NCI-H510A (cell line): ENCODE measurements at places on chromosomes 11 and 22.

GRCh38 chr11:33874910-33875490 lies 16.9 kb downstream of the LMO2 start:
- DNase-seq, result no peak

DNA sequence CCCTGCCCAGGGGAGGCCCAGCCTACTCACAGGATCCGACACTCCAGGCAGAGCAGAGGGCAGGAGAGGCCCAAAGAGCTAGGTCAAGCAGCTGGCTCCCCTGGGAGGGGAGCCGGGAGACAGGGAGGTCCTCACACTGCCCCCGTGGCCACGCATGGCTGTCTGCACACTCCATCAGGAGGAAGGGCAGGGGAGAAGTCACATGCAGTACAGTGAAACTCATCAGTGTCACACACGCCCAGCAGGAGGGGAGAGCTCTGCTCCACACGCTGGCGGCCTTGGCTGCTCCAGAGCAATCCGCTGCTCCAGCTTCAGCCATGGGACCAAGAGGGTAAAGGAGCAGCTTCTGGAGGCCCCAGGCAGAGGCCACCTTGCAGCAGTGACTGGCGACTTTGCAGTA lies 14.3 kb downstream of the TCIRG1 start:
- DNase-seq, result no peak

GRCh38 chr11:116560589-116560988 lies 212.2 kb downstream of the BUD13 start:
- no peak for DNase-seq

GRCh38 chr11:76554767-76555166 lies 109.9 kb downstream of the EMSY start:
- DNase-seq, result no peak

- DNase-seq, result no peak
Observed at GRCh38 chr11:10653946-10654810, 39.4 kb downstream of the IRAG1 start.

DNA sequence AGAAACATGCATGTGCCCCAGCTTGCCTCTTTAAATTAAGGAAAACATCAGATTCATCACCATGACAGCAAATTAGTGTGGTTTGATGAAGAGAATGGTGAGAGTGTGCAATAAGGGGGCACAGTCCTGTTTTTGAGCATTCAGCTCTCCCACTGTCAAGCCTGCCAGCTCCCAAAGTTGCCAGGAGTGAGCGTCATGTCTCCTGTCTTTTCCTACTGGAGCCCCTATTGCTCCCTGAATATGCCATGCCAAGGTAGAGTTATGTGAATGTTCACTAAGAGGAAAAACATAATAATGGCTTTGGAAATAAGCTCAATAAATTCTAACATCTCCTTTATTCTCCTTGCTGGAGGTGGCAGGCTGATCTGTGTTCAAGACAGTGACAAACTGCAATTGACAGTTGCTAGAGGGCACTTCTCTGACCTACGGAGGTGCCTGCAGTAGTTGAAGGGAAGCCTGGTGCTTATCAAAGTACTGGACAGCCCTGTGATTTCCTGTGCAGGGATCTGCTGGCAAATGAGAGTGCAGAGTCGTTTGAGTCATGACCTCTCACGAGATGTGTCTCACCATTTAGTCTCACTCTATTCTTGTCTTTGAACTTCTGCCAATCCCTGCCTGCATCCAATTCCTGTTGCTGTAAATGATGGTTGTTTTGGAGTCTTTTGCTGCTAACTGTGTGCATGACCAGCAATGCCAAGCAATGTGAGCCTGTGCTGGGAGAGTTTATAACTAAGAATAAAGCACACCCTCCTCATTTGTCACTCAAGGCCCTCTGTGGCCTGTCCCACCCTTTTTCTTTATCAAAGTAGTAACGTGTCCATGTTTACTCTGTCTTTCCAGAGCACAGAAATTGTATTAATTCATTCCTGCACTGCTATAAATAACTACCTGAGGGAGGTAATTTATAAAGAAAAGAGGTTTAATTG lies 34.8 kb downstream of the MRGPRX2 start:
- no peak for DNase-seq

GRCh38 chr22:25068707-25069106 lies 116.2 kb downstream of the KIAA1671 start:
- DNase-seq, result no peak

GRCh38 chr22:38724926-38725571 lies 19.3 kb downstream of the GTPBP1 start:
- no peak for DNase-seq

GRCh38 chr22:31848411-31848810 lies 94.6 kb downstream of the DEPDC5 start:
- no peak for DNase-seq
